ENCODE measurements at places on chromosomes 5 and 9.
A peak's percentile ranks its signal among the peaks of the same experiment; 100 is the strongest.

- no peak for DNase-seq
Measured at GRCh38 chr5:87110721-87111120, 157.0 kb upstream of the RASA1 start.

DNA sequence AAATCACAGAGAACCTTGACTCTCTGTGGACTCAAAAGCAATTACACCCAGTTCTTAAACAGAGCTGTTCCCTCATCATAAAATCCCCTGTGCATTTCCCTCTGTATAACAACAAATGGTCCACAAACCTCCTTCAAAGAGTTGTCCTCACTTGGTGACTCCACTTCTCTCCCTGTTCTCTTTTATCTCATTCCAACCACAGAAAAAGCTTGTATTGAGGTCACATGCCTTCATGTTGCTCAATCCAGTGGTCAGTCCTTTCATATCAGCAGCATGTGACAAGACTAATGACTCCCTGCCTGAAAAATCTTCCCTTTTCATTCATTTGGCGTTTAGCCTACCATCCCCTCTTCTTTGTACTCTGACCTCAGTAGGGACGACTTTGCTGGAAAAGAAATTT, 158.0 kb downstream of the DEPDC1B start:
- no peak for DNase-seq

- no peak for DNase-seq
Measured at GRCh38 chr5:138721979-138722378, 31.2 kb upstream of the CTNNA1 start.

GRCh38 chr5:19048726-19049125, 939.3 kb downstream of the CDH18 start:
- no peak for DNase-seq

DNA sequence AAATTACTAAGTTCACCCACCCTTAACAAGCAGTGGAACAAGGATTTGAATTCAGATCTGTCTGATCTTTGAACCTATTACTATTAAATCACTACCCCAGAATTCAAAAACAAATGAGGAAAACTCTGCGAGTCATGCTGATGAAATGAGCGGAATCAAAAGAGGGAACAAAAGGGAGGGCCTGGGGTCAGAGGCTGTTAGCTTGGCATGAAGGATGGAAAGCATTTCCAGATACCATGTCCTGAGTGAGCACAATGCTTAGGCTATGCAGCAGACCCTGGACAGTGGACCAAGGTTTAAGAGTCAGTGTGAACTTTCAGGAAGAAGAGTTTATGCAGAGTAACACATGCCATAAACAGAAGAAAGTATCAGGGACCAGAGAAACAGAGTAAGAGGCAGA, 30.5 kb downstream of the GRIA1 start:
- no peak for DNase-seq

- DNase-seq, result peak; percentile 11
Measured at GRCh38 chr9:71683598-71684235, 84.6 kb downstream of the CEMIP2 start.

All from bone marrow (tissue), 2 donors.